HCT116 (cell line): ENCODE measurements at places on chromosomes 12 and 14. TPM values are rescaled to one million over a fixed set of nuclear protein-coding genes. Genes with fewer than 3 reads are reported as not detected.

DNA sequence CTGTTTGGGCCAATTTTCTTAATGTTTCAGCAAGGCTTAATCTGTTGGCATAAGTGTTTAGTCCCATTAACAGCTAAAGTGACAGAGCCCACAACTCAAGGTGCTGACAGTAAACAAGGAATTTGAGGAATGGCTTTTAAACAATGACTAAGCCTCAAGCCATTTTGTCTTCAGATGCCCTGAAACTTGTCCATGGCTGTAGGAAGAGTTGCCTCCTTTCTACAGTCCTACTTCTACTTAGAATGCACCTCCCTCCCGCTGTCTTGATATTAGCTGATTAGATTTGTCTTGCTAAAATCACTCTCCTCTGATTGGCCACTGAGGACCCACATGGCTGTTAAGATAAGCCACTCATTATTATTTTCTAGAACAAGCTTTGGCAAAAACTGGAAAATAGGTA, 188.4 kb upstream of the OTX2 start:
- no peaks in the 10 kb centered on the region for H3K36me3 ChIP-seq
- H3K4me1 ChIP-seq, result peaks cover 11% of the 10 kb centered on the region
- H3K4me3 ChIP-seq, result no peak overlapping the region
- H3K27ac ChIP-seq, result no peak overlapping the region
- peaks cover 46% of the 10 kb centered on the region for H3K27me3 ChIP-seq

ADGRD1 gene
- 0.44 TPM for total RNA-seq

DNA sequence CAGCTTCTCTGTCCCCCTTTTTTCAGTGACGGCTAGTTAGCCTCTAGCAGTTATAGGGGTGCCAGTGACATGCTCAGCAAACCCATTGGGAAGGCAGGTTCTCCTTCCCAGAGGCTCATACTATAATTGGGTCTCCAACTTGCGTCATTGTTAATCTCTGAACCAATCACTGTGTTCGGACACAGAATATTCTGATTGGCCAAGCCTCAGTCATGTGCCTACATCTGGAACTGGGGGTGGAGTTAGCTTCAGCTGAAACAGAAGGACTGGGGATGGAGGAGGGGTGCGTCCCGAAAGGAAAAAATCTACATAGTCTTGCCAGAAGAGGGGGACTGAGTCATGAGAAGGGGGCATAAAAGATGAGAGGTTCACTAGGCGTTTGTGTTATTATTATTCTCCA, 165.6 kb downstream of the SUDS3 start:
- no peak overlapping the region for H3K4me3 ChIP-seq
- H3K4me1 ChIP-seq, result peaks cover 4% of the 10 kb centered on the region; the same call in 1 of the 2 replicates
- no peak overlapping the region for H3K27ac ChIP-seq
- DNase-seq, result peak; percentile 15
- 0 out of 2 replicates have a peak, but pooled peaks cover under 1% of the 10 kb centered on the region for H3K27me3 ChIP-seq
- H3K36me3 ChIP-seq, result no peaks in the 10 kb centered on the region

- no peaks in the 10 kb centered on the region for H3K4me1 ChIP-seq
- no peak overlapping the region for H3K27ac ChIP-seq
- H3K4me3 ChIP-seq, result no peak overlapping the region
- no peaks in the 10 kb centered on the region for H3K36me3 ChIP-seq
- no peak for DNase-seq
Observed at GRCh38 chr12:130863298-130863697, 8.6 kb upstream of the RAN start.

DNA sequence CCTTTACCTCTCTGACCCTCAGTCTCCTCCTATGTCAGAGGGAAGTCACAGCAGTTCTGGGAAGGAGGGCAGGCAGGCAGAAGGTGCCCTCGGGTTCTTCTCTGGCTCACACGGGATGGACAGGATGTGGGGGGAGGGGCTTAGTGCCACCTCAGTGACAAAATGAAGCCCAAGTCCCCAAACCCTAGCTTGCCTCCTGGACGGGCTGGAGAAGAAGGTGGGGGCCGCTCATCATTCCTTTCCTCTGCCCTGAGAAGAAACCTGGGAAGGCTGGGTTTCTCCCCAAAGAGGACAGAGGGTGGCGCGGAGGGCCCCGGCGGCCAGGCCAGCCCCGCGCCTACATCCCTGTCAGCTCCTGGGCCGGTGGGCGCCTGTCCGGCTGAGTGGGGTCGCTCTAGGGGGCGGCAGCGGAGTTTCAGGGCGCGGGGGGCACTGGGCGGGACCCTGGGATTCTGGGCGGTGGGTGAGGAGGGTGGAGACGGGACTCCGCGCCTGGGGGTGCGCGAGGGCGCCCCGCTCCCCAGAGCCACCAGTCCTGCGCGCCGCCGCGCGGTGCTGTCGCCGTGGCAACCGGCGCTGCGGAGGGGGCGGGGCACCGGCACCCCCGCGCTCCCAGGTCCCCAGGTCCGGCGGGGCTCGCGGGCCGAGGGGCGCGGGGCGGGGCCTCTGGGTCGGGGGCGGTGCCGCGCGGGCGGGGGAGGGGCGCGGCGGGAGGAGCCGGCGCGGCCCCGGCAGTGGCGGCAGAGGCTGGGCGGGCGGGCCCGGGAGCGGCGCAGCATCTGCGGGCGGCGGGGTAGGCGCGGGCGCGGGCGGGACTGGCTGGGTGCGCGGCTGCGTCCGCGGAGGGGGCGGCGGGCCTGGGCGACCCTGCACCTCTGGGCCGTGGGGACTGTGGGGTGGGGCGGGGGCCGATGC, at the start of gene TMEM121:
Gene TMEM121 (plus strand): TSS at position 723 of the 915 bp plus-strand sequence. CDS start 2,252 bp downstream, outside the sequence.
- peak within 1 kb of the TSS; percentile 49; the same call in 1 of the 2 replicates for H3K27ac ChIP-seq
- no peaks in the 10 kb centered on the region for H3K27me3 ChIP-seq
- peak within 1 kb of the TSS; percentile 49 for H3K4me3 ChIP-seq

- DNase-seq, result peak; percentile 1
- peaks cover 28% of the 10 kb centered on the region; the same call in 1 of the 2 replicates for H3K27me3 ChIP-seq
- H3K4me3 ChIP-seq, result no peak overlapping the region
- no peak overlapping the region for H3K27ac ChIP-seq
Observed at GRCh38 chr12:3964439-3964838, 91.2 kb upstream of the PARP11 start.

DNA sequence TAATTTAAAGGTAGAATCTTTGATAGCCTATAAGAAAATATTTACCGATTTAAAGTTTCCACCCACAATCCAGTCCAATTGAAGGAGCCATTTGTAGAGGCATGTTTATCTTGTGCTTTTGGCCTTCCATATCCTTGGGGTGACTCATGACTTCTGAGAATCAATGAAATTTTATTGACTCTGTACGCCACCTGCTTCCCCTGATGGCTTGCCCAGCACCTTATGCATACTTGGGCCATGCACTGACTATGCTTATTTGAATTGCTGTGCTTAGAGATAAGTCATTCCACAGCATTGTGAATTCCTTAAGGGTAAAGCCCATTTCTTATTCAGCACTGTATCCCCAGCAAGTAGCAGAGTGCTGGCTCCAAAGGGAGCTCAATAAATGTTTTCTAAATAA, 954.8 kb upstream of the SEL1L start:
- no peak for DNase-seq
- H3K27me3 ChIP-seq, result no peaks in the 10 kb centered on the region
- no peak overlapping the region for H3K27ac ChIP-seq
- H3K36me3 ChIP-seq, result no peaks in the 10 kb centered on the region
- no peak overlapping the region for H3K4me3 ChIP-seq
- no peaks in the 10 kb centered on the region for H3K4me1 ChIP-seq

DNA sequence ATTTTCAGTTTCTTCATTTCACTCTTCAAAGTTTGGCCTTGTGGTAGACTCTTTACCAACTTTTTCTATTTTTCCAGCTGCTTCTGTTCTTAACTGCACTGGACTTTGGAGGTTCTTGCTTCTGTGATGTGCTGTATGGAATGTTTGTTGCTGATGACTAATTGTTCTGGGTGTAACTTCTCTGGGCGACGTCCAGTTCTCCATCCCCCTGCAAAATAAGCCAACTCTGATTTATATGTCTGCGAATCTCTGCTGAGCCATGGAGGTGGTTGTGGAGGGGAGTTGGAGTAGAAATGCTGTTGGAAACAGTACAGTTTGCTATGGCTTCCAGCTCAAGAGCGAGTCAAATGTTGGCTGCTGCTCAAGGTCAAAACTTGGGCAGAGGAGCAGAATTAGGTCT, 113.9 kb upstream of the DYRK2 start:
- no peaks in the 10 kb centered on the region for H3K4me1 ChIP-seq
- H3K4me3 ChIP-seq, result no peak overlapping the region
- H3K36me3 ChIP-seq, result no peaks in the 10 kb centered on the region
- DNase-seq, result no peak

- no peaks in the 10 kb centered on the region for H3K27me3 ChIP-seq
- no peak for DNase-seq
- H3K4me1 ChIP-seq, result peaks cover 35% of the 10 kb centered on the region
- H3K36me3 ChIP-seq, result peaks cover 11% of the 10 kb centered on the region
- no peak overlapping the region for H3K27ac ChIP-seq
Observed at GRCh38 chr12:89344043-89344861, 8.0 kb downstream of the DUSP6 start.

GRCh38 chr14:99688210-99688581, 4.1 kb downstream of the CYP46A1 start:
- no peak overlapping the region for H3K4me3 ChIP-seq
- H3K36me3 ChIP-seq, result no peaks in the 10 kb centered on the region
- DNase-seq, result no peak
- H3K27me3 ChIP-seq, result no peaks in the 10 kb centered on the region; the same call in 1 of the 2 replicates

USP5 gene
- total RNA-seq, result 175 TPM
